ENCODE measurements at places on chromosomes 4 and X.

DNA sequence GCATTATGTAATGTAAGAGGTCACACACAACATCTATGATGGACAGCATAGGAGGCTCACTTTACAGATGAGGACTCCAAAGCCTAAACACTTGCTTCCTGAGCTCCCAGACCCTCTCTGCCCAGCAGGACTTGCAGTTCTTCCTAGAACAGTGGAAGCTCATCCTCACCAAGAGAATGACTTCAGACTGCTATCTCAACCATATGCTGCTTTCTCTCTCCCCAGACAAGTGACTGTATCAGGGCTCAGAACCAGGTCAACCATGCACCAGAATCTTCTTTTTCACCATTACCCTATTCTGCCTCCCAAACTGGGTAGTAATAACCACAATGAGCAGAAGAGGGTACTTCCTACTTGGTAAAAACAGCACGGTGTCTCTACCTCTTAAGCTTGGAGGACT, 12.2 kb downstream of the RNF150 start:
- no peak for DNase-seq

- no peak for DNase-seq
Observed at GRCh38 chr4:48841045-48841827, 10.3 kb downstream of the OCIAD1 start.

- no peak for DNase-seq
Observed at GRCh38 chrX:128927363-128927762, 595.9 kb downstream of the SMARCA1 start.

GRCh38 chrX:112636951-112637581, 42.7 kb downstream of the LHFPL1 start:
- DNase-seq, result no peak

DNA sequence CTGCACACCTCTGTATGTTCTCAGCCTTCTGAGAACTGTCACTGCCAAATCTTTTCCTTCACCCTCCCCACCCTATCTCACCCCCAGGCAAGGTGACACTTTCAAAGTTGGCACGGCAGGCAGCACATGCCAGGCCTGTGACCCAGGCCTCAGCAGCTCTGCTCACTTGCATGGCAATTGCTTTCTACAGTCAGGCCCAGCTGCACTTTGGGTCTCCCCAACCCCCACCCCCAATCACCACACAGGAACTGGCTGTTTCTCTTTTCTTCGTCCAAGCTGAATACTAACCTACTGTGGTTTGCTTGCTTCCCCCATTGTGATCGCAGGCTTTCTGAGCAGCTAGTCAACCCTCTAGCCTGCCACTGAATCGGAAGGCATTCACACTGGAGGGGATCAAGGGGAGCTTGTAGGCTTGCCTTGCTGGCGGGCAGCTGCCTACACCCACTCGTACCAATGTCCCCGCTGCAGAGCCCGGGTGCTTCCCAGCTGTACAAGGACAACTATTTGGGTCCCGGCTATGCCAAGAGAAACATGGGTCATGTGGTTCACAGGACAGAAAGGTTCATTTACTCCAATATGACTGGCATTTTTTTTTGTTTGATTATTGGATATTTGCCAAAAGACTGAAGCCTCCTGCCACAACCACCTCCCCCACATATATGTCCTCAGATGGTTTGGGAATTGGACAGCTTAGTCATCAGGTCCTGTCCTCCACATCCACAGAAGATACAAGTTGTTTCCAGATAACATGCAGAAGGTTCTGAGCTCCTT, 28.1 kb downstream of the SLC25A43 start:
- peak; percentile 68 for DNase-seq

DNA sequence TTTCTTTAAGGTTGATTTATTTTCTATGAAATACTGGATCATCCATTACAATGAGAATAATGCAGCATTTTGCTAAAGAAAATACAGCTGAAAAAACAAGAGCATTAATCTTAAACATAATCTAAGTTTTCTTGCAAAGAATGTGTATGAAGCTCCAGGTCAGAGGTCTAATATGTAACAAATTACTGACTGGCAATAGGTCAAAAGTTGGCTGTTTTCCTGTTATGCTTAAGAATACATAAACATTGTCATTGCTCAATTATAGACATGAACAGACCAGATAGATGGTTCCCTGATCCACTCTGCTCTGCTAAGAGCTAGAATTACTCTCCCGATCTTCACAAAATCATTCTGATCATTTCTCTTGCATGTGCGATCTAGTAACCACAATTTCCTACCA, 718.6 kb downstream of the PDHA2 start:
- no peak for DNase-seq

GRCh38 chr4:67051000-67051789, 494.1 kb downstream of the CENPC start:
- DNase-seq, result no peak

Measured in hematopoietic multipotent progenitor cell treated with erythropoietin and hydrocortisone succinate and interleukin-3 and kit ligand, for 6 days (in vitro differentiated cells).